ENCODE measurements at places on chromosomes 7 and 10.
A peak's percentile ranks its signal among the peaks of the same experiment; 100 is the strongest.

GRCh38 chr7:54833001-54833467 is 74.0 kb upstream of the SEC61G start:
- DNase-seq: no peak

GRCh38 chr10:95429639-95430038 is 131.5 kb downstream of the SORBS1 start:
- no peak for DNase-seq

- DNase-seq: no peak
These were observed 87.1 kb downstream of the CRTAC1 start for GRCh38 chr10:97943294-97943693.

DNA sequence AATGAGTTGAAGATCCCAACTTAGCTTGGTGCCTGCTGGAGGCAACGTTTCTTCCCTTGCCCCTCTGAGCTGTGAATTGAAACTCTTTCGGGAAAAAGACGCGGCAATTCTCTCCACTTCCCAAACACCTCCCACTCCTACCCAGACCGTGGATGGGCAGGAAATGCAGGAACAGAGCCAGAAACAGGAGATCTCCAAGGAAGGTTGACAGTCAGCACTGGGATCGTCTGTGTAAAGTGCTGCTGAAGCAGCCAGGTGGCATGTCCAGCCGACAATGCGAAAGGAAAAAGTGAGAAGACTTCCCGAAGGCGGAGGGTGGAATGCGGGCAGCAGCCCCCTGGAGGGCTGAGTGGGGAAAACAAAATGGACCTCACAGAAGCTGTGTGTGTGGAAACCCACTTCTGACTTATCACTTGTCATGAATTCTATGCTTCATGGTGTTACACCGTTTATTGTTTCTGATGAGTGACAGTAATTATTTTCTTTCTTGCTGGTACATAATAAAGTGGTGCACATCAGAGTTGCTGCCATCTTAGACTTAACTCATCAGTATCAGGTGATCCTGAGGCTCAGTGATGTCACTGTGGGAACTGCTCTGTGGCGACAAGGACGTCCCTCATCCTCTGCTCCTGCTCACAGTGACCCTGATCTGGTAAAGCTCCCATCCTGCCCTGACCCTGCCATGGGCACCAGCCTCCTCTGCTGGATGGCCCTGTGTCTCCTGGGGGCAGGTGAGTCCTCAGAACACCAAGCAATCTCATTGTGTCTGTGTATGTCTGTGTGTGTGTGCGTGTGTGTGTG is 220.5 kb upstream of the PRSS1 start:
- DNase-seq: peak; percentile 44

GRCh38 chr10:17239345-17240085 is 11.5 kb downstream of the VIM start:
- DNase-seq: no peak

DNA sequence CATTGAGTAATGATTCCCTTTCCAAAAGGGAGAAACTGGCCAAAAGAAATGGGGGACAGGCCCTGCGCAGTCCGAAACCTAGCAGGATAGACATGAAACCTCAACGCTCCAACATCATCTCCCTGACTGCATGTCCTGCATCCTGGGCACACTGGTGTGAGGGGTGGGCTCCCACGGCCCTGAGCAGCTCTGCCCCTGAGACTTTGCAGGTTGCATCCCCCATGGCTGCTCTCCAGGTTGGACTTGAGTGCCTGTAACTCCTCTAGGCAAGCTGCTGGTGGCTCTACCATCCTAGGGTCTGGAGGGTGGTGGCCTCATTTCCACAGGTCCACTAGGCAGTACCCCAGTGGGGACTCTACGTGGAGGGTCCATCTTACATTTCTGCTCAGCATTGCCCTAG is 16.3 kb upstream of the CRYGN start:
- DNase-seq: no peak

GRCh38 chr7:33705333-33705833 is 200.0 kb upstream of the BMPER start:
- DNase-seq: no peak

GRCh38 chr7:154242709-154243108 is 190.5 kb downstream of the DPP6 start:
- DNase-seq: no peak

GRCh38 chr10:43046288-43046991 is 30.4 kb upstream of the RET start:
- DNase-seq: no peak

DNA sequence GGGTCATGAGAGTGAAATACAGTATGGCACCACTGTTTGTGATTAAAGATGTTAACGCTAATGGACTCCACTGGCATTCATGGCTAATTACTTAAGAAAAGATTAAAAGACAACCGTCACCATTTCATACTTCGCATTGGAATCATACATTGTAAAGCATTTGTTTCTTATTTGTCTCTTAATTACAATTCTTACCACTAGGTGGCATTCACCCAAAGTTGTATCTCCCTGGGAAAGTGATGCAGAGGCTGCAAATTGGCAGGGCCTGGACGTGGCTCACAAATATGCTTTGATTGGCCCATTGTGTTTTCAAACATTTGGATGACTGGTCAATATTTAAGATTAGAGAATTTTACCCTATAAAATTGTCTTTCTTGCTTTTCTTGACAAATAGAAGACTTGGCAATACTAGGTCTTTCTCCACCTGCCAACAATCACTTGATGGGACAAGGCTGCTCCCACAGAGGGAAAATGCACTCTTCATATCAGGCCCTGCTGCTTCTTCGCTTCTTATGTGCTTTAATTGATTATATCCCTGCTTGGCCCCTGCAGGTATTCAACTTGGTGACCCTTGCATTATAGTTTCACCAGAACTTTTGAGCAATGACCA is 72.1 kb upstream of the STARD3NL start:
- DNase-seq: peak; percentile 57

- DNase-seq: no peak
These were observed 106.6 kb downstream of the PRKCQ start for GRCh38 chr10:6473430-6473829.

DNA sequence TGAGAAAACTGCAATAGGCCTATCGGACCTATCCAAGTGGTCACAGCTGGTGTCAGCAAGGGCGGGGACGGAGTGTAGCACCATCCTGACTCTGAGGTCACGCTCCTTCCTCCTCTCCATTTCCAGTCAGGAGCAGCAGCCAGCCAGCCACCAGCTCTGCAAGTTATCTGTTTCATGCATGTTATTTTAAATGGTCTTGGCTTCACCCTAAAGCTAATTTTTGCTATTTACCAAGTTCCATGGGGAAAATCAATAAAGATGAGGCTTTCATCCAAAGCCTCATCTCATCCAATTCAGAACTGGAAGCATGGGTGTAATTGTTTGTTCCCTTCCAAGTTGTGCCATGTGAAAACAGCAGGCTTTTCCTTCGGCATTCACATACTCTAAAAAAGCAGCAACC is 49.3 kb downstream of the ICA1 start:
- DNase-seq: no peak
